ENCODE measurements at places on chromosomes 4 and X. TPM values are rescaled to one million over a fixed set of nuclear protein-coding genes. Genes with fewer than 3 reads are reported as not detected.

The PDGFC gene
- 17.0 TPM for total RNA-seq

The MAOB gene
- total RNA-seq = 1.7 TPM

The HSFX2 gene
- total RNA-seq = 0.70 TPM

The GYPE gene
- not detected for total RNA-seq

The SYNPO2 gene
- not detected for total RNA-seq

The TLL1 gene
- not detected for total RNA-seq

GRCh38 chr4:58600290-58600689 is 1490.1 kb upstream of the IGFBP7 start:
- no peak for DNase-seq

DNA sequence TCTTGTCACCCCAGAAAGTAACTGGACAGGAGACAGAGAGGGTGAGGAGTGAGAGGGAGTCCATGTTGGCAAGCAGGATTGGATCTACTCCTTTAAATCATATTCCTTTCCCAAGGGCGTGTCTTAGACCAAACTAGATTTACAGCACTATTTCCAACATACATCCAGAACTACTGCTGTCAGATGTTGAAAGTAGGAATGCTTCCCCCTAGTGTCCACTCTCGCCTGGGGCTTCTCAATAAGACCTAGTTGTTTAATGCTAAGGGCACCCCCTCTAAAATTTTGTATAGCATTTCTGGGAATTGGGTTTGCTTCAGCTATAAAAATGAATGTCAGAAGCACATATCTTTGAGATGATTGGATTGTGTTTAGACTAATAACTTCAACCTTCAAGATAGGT is 13.3 kb downstream of the OFD1 start:
- peak; percentile 73 for DNase-seq

DNA sequence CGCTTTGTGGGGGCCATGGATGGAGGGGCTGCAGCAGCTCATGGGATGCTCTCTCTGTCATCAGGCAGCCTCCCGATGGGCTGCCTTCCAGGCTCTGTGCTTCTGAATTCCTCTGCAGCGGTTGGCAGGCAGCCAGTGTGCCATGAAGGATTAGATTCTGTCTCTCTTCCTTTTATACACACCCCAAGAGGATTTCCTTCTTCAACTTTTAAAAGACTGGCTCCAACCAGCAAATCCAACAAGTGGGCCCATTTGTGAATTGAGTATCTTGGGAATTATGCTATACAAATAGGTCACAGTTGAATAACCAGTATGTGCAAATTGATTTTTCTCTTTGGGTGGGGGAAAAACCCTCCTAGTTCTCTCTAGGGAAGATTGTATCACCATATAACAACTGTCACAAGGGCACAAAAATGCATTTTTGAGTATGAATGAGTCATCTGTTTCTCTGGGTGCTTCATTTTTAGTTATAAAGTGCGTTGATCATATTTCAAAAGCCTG is 96.8 kb upstream of the FAT1 start:
- peak; percentile 69 for DNase-seq

DNA sequence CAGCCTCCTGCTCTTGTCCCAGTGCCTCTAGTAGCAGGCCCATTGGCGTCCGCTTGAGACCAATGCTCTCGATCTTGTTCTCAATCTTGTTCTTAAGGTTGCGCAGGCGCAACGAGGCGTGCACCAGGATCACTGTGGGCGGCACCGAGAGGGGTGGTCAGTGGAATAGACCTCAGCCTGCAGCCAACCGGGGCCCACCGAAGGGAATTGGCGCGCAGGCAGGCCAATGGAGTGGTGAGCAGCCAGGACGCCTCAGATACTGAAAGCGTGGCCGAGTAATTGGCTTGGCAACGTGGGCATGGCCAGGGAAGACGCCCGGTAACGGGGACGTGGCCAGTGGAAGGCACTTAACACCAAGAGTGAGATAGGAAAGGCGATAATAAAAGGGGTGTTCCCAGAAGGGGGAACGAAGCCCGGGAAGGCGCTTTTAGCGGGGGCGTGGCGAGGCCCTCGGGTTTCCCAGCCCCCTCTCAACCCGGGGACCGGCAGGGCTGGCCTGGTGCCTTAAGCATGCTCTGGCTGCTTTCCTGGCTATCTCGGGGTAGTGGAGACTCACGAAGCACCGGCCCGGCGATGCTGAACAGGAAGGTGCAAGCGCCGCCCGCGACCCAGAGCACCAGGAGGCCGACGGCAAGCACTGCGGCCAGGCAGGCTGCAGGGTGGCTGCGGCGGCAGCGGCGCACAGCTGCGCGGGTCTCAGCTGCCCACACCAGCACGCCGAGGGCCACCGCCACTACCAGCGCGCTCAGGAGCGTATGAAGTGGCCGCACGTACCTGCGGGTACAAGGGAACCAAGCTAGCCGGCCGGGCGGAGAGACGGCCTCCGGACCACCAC is 1.7 kb downstream of the PRAF2 start:
- no peak for DNase-seq

GRCh38 chr4:77031544-77031943 is 44.2 kb downstream of the CCNI start:
- no peak for DNase-seq

GRCh38 chr4:105641845-105642244 is 66.6 kb downstream of the INTS12 start:
- DNase-seq = no peak

DNA sequence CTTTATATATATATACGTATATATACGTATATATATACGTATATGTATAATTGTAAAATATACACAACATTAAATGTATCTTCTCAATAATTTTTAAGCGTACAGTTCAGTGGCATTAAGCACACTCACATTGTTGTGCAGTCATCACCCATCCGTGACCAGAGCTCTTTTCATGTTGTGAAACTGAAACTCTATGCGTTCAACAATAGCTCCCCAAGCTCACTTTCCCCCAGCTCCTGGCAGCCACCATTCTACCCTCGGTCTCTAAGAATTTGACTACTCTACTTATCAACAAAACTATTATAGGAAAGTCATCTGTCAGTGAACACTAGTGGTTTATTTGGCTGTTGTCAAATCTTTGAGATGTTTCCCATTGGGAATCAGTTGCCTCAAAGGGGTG is 621.8 kb upstream of the GALNT7 start:
- DNase-seq = no peak

GRCh38 chr4:182806259-182807252 is 110.6 kb downstream of the DCTD start:
- peak; percentile 38 for DNase-seq

DNA sequence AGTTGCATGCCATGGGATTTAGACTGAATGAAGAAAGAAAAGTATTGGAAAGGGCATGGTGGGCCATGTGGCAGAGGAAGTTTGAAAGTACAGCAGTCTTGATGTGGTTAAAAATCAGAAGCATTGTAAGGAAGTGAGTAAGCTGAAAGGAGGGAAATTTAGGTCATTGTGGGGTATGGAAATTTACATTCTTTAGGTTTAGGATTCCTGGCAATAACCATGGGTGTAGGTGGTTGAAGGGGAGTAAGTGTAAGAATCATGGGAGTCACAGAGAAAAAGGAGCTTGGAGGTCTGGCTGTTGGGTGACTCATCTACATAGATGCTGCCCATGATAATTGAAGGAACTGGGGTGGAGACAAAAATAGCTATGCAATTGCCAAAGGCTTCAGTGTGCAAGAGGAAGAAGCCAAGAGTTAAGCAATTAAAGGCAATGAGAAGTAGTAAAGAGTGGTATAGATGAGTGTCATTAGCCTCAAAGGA is 243.8 kb upstream of the LDB2 start:
- no peak for DNase-seq

DNA sequence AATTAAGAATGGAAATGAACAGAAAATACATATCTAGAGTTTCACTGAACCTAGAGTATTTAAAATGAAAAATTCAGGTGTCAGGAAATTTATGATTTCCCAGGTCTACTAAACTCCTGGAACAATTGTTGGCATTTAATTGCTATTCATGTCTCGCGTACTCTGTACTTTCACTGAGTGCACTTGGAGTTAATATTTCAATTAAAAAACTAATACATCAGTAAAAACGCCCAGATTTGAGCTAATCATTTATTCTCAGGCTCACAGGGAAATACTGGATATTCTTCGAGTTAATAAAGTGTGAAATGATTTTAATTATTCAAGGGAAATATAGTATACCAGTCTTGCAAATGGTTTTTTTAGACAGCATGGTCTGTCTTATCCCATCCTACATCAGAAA is 125.9 kb downstream of the CHRNA9 start:
- DNase-seq = no peak

DNA sequence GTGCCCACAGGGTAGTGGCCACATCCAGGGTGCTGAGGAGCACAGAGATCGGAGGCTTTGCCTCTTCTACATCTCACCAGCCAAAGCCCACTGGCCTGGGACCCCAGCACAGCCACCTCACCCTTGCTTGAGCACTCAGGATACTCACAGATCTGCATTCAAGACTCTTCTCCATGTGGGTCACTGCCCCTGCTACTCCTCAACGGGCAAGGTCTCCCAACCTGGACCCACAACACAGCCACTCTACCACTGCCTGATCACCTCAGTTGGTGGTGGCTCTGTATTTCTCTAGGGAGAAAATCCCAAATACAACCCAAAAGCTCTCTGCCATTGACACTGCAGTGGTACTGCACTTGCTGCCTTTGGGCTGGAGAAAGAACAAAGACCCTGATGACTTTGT is 190.3 kb upstream of the KLHL4 start:
- no peak for DNase-seq

GRCh38 chr4:76410636-76411035 is 10.3 kb downstream of the CCDC158 start:
- no peak for DNase-seq

DNA sequence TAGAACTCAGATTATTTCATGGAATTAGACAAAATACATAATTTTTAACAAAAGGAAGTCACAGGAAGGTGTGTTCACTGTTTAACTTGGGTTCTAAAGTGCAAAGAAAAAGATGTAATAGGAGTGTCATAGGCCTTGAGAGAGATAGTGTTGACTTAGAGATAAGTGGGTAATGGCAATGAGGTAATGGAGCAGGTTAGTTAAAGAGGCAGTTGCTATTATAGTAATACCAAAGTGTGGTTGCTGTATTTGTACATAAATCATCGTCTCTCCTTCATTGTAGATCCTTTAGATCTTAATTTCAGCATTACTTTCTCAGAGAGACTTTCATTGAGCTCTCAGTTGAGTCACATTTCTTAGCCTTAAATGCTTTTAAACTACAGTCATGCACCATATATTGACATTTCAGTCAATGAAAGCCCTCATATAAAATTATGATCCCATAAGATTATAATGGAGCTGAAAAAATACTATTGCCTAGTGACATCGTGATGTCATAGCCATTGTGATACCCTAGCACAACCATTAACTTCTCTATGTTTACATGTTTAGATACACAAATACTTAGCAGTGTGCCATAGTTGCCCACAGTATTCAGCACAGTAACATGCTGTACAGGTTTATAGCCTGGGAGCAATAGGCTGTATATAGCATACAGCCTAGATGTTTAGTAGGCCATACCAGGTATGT is 245.4 kb downstream of the ADGRL3 start:
- DNase-seq = no peak

- DNase-seq = no peak
Observed at GRCh38 chrX:15043538-15043937, 170.3 kb downstream of the MOSPD2 start.

DNA sequence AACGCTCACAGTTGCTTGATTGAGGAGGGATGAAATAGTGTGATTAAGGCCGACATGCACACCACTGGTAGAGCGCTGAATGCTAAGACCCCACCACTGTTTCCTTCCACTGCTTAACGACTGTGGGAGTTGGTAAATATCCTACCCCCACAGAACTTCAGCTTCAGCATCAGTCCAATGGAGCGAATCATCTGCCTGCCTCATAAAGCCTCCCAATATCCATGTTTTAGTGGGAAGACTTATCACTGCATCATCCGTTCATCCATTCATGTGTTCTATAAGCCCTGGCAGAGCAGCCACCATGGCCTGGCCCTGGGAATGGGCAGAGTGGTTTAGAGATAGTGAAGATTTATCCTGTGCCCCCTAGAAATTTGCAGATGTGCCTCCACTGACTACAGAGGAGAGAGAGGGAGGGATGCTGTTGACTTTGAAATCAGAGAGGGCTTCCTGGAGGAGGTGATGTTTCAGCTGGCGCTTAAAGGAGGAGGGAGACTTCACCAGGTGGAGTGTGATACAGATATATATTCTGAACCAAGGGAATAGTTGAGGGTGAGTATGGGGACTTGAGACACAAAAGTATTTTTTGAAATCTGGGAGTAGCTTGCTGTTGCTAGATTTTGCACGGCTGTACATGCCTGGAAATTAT is 71.9 kb upstream of the STX18 start:
- no peak for DNase-seq

GRCh38 chr4:40323866-40324265 is 11.3 kb upstream of the CHRNA9 start:
- DNase-seq = no peak

DNA sequence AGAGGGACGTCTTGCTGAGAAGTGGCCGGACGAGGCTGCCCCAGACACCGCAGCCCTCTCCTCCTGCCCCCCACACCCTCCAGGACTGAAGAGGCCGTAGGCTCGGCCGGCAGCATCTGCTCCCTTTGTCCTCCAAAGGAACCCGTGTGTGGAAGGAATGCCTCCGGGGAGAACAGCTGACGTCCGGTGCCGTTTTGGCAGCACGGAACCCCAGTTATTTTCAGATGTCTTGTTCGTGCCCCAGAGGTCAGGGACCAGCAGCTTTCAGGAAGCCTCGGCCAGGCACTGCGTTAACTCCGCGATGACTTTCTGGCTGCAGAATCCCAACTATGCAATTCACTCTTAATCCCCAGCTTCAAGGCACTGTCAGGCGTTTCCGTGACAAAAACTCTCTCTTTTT is 10.9 kb upstream of the PPP2R3B start:
- no peak for DNase-seq

DNA sequence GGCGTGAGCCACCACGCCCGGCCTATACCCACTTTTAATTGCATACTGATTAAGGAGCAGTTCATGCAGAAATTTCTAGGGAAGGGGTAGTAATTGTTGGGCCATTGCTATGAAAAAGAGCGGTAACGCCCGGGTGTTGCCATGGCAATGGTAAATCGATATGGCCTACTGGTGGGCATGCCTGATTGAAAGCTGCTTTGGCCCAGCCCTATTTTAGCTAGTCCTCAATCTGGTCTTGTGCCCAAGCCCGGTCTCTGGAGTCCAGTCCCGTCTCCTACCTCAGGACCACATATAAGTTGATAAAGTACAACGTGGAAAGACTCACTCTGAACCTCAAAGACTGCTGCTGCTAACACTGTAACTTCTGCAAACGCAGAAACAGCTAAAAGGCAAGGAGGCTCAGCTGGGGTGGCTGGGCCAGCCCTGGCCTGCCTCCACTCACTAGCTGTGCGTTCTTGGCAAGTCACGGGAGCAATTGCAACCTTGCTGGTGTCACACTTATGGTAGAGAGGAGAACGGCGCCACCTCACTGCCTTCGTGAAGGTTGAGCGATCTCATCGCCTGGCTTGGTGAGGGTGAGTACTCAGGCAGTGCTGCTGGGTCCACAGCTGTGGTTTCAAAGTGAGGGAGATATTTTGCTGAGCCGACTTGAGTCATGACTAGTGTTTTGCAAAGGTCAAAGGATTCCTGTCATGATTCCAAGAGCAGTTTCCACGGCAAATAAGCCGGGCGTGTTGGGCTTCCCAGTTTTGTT is 57.0 kb upstream of the GRPEL1 start:
- DNase-seq = no peak

- DNase-seq = no peak
Observed at GRCh38 chr4:181745933-181746625, 497.1 kb upstream of the TENM3 start.
